ENCODE measurements at places on chromosomes 3 and 15.

DNA sequence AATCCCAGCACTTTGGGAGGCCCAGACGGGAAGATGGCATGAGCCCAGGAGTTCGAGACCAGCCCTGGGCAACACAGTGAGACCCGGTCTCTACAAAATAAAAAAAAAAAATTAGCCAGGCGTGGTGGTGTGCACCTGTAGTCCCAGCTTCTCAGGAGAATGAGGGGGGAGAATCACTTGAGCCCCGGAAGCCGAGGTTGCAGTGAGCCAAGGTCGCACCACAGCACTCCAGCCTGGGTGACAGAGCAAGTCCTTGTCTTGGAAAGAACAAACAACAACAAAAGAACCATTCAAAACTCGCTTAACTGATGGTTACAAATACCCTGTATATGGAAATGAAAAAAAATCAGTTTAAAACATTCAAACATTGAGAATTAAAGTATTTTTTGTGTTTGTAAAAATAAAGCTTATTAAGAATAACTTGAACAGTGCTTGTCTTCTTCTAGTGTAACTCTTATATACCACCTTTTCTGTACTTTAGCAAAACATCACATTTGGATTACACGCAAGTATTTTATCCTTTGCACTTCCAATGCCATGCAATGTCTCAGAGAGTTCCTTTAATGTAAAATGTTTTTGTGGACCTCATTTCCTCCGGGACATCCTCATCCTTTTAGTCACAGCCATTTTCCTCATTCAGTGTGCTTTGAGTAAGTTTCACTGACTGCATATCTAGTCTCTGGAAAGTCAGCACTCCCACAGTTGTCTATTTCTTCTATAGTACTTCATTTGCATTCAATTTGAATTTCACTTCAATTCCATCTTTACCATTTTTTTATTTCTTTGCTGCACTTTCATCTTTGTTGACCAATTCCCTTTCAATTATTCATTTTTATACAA, 113.0 kb upstream of the GOLGA8J start:
- H3K36me3 ChIP-seq, result peaks cover 3% of the 10 kb centered on the region
- H3K4me3 ChIP-seq, result no peak overlapping the region
- no peak for DNase-seq

- peaks cover 41% of the 10 kb centered on the region for H3K4me1 ChIP-seq
- DNase-seq, result peak; percentile 55
- H3K36me3 ChIP-seq, result no peaks in the 10 kb centered on the region
- H3K27ac ChIP-seq, result no peak overlapping the region
- peaks cover 87% of the 10 kb centered on the region for H3K27me3 ChIP-seq
These were observed 1.4 kb downstream of the ETV5 start for GRCh38 chr3:186107215-186108105.

DNA sequence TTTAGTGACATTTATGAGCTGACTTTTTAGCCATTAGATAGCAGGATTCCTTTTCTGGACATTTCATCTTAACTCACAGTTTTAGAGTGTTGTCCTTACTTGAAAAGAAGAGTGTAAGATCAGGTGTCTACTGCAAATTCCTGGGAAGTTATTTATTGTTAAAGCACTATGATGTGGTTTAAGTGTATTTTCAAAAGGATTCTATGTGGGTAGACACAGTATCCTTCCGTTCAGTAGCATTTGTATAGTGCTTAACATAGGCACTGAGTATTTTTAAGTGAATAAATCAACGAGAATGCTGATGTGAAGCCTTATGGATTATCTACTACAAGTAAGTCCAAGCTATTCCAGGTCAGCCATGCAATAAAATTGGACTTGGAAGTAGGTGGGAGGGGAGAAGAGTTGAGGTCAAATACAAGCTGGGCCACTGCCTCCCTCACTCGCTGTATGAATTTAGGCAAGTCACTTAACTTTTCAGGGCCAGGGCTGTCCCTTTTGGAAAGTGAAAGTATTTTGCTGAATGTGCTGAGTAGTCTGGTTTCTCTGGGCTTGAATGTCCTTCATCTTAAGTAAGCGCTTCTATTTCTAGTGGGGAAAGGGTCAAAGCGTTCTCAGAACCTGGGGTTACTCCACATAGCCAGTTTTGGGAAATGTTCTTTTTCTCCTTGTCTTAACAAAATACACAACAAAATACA, 48.6 kb downstream of the GAP43 start:
- peaks cover 16% of the 10 kb centered on the region for H3K27me3 ChIP-seq
- peaks cover 10% of the 10 kb centered on the region for H3K4me1 ChIP-seq
- H3K4me3 ChIP-seq, result no peak overlapping the region
- DNase-seq, result no peak
- H3K27ac ChIP-seq, result no peak overlapping the region

- no peak overlapping the region for H3K27ac ChIP-seq
- H3K27me3 ChIP-seq, result peaks cover 6% of the 10 kb centered on the region
- H3K4me3 ChIP-seq, result no peak overlapping the region
- peak; percentile 31 for DNase-seq
- H3K4me1 ChIP-seq, result no peaks in the 10 kb centered on the region
These were observed 18.4 kb downstream of the ITGA11 start for GRCh38 chr15:68413363-68414205.

DNA sequence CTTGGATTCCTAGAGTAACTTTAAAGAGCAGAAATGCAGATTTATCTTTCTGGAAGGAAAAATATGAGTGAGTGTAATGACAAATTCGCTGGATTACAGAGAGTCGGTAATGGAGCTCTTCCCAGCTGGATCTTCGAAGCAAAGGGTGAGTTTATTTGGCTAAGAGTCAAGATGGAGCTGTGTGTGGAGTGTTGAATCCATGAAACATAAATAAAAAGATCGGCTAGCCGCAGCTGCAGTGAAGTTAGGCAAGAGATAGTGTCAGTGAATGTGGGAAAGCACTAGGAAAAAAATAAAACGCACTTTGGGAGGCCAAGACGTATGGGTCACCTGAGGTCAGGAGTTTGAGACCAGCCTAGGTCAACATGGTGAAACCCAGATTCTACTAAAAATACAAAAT, 10.3 kb downstream of the NAALADL2 start:
- H3K4me1 ChIP-seq, result no peaks in the 10 kb centered on the region
- no peak for DNase-seq
- H3K36me3 ChIP-seq, result no peaks in the 10 kb centered on the region
- H3K27ac ChIP-seq, result no peak overlapping the region

GRCh38 chr3:55143336-55143735, 215.5 kb upstream of the LRTM1 start:
- H3K36me3 ChIP-seq, result no peaks in the 10 kb centered on the region
- no peak overlapping the region for H3K4me3 ChIP-seq
- H3K27me3 ChIP-seq, result no peaks in the 10 kb centered on the region
- no peaks in the 10 kb centered on the region for H3K4me1 ChIP-seq
- no peak overlapping the region for H3K27ac ChIP-seq
- no peak for DNase-seq

DNA sequence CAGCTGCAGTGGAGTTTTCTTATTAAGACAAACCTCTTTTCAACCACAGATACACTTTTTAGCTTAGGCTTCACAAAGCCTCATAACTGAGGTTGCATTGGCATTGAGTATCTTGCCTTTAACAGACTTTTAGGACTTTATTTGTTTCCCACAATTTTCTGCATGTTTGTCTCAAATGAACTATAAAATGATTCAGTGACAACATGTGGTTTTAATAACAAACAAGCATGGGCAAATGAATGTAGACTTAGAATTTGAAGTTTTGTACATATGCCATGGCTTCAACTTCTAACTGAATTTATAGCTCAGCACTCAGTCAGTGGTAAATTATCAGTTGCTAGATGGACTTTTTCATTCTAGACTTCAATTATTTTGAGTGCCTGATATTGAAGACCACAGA, 101.6 kb downstream of the SLC25A26 start:
- peaks cover 11% of the 10 kb centered on the region for H3K36me3 ChIP-seq
- no peaks in the 10 kb centered on the region for H3K27me3 ChIP-seq
- no peak overlapping the region for H3K27ac ChIP-seq
- no peak overlapping the region for H3K4me3 ChIP-seq
- no peak for DNase-seq

DNA sequence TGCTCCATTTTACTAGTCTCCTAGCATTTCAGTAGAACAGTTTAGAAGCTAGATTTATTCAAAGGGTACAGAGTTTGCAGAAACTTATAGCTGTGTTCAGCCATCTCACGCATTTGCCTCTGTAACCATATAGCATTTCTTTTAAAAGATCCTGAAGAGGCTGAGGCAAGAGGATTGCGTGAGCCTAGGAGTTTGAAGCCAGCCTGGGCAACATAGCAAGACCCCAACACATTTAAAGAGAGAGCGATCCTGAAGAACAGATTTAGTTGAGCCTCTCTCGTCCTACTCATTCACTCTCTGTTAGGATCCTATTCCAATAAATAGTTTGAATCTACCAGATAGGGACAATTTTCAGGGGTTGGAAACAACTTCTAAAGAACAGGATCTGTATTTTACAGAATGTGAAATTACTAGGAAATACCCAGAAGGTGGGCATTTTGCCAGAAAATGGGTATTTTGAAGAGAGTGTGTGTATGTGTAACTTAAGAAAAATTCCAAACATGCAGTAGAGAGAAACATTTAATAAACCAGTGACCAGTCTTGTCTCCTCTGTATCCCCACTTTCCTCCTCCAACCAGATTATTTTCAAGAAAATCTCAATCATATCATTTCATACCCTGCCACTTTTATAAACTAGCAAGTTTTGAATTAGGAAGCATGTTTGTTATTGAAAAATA, 4.5 kb downstream of the EIF3J start:
- H3K36me3 ChIP-seq, result peaks cover 44% of the 10 kb centered on the region
- H3K4me1 ChIP-seq, result peaks cover 59% of the 10 kb centered on the region
- DNase-seq, result no peak
- no peaks in the 10 kb centered on the region for H3K27me3 ChIP-seq

DNA sequence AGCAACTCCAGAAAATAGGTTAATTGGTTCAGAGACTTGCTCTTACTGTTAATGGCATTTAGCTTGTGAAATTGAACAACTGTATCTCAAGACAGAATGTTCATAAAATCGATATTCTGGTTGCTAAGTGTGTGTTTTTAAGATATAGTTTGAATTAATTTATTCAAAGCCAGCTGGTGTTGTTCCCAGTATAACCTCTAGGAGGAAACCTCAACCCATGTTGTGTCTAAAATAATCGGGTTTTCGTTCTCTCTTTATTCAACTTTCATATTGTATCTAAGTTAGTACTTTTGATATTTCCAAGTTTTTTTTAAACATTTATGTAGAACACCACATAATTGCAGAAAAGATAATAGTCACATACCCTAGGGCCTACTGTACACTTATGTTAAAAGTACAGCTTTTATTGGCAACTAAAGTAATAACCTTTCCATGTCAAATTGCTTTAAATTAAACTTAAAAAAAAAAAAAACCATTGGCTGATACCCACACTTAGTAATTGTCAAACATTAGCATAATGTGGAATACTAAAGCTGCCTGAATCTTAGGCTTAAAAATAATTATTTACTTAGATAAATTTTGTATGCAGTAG, 90.9 kb downstream of the SAMMSON start:
- H3K27ac ChIP-seq, result no peak overlapping the region
- H3K36me3 ChIP-seq, result no peaks in the 10 kb centered on the region
- no peaks in the 10 kb centered on the region for H3K27me3 ChIP-seq

- no peak for DNase-seq
- H3K4me1 ChIP-seq, result no peaks in the 10 kb centered on the region
- no peaks in the 10 kb centered on the region for H3K27me3 ChIP-seq
- H3K36me3 ChIP-seq, result no peaks in the 10 kb centered on the region
These were observed 301.4 kb downstream of the CNTN6 start for GRCh38 chr3:1394188-1394587.

DNA sequence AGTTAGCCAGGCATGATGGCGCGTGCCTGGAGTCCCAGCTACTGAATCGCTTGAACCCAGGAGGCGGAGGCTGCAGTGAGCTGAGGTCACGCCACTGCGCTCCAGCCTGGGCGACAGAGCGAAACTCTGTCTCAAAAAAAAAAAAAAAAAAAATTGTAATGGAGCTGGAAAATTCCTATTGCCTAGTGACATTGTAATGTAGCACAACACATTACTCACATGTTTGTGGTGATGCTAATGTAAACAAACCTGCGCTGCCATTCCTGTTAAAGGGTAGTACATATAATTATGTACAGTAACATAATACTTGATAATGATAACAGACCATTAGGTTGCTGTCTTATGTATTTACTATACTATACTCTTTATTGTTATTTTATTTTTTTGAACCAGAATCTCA, 39.1 kb downstream of the KNL1 start:
- H3K4me3 ChIP-seq, result no peak overlapping the region
- H3K36me3 ChIP-seq, result peaks cover 40% of the 10 kb centered on the region
- no peak for DNase-seq
- no peak overlapping the region for H3K27ac ChIP-seq
- no peaks in the 10 kb centered on the region for H3K27me3 ChIP-seq
- H3K4me1 ChIP-seq, result no peaks in the 10 kb centered on the region

GRCh38 chr15:65421360-65422215, 1.2 kb downstream of the IGDCC4 start:
- H3K27ac ChIP-seq, result no peak overlapping the region
- peak overlapping the region; percentile 65 for H3K4me3 ChIP-seq
- peaks cover 80% of the 10 kb centered on the region for H3K27me3 ChIP-seq

- H3K4me1 ChIP-seq, result no peaks in the 10 kb centered on the region
- H3K27ac ChIP-seq, result no peak overlapping the region
- peaks cover 84% of the 10 kb centered on the region for H3K36me3 ChIP-seq
- no peak overlapping the region for H3K4me3 ChIP-seq
- DNase-seq, result no peak
These were observed 9.5 kb downstream of the ZNF621 start for GRCh38 chr3:40534283-40534682.

Data from activated CD8-positive, alpha-beta memory T cell treated with anti-CD3 and anti-CD28 coated beads, Interleukin-2, amount 10 ng/mL, durations not matched to agents 7 days and 5 days (primary cell).